ENCODE measurements at places on chromosomes 12 and 14.

- no peak for DNase-seq
Measured at GRCh38 chr14:104119119-104119487, 19.3 kb upstream of the KIF26A start.

- DNase-seq: no peak
Measured at GRCh38 chr14:20383636-20384035, 29.7 kb downstream of the TEP1 start.

GRCh38 chr14:59101476-59101875, 87.0 kb upstream of the DAAM1 start:
- DNase-seq: no peak

GRCh38 chr12:123058481-123058880, 78.0 kb downstream of the ARL6IP4 start:
- DNase-seq: peak; percentile 99

- no peak for DNase-seq
Measured at GRCh38 chr14:90159688-90160087, 96.7 kb upstream of the PSMC1 start.

DNA sequence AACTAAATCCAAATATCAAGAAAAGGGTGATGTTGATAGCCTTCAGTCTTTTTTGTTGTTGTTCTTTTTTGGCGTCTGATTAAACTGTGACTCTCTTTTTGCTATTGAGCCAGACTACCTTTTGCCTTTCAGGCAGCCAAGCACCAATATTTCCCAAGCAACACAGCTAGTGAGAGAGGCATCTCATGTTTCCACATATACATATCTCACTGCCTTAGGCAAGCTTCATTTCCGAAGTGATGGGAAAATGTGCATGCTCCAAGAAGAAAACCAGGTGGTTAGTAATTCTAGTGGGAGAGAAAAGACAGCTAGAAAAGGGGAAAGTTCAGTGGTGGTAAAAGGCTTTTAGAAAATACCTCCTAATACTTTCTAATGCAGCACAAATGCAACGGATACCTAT, 277.7 kb downstream of the TMTC2 start:
- DNase-seq: no peak

GRCh38 chr14:101077481-101078074, 174.1 kb upstream of the RTL1 start:
- DNase-seq: no peak

- DNase-seq: no peak
Measured at GRCh38 chr12:105319691-105320209, 10.7 kb upstream of the C12orf75 start.

DNA sequence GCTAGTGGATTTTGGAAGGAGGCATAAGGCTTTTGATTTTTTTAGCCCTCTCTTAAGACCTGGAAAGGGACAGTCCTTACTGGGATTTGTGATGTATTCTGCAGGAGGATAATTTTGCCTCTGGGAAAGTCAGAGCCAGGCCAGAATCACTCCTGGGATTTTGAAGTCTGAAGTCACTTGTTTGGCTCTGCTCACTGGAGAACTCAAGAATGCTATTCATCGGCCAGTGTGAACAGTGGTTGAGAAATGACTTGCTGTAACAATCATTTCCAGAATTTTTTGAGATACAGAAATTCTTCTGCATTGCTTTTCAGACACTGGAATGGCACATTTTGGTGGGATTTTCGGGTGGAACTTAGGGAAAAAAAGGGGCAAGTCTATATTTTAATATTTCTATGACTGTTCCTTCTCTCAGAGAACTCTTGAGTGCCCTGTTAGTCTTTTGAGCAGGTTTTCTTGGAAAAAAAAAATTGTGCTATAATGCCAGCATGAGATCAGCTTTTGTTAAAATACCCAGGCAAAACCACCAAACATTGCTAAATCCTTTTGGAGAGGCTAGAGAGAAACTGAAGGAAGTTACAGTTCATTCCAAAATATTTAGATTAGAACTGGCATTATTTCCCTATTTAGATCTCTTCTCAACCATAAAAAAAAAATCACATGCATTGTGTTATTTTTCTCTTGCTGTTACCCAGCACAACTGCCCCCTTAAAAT, 26.1 kb upstream of the BHLHE41 start:
- DNase-seq: no peak

DNA sequence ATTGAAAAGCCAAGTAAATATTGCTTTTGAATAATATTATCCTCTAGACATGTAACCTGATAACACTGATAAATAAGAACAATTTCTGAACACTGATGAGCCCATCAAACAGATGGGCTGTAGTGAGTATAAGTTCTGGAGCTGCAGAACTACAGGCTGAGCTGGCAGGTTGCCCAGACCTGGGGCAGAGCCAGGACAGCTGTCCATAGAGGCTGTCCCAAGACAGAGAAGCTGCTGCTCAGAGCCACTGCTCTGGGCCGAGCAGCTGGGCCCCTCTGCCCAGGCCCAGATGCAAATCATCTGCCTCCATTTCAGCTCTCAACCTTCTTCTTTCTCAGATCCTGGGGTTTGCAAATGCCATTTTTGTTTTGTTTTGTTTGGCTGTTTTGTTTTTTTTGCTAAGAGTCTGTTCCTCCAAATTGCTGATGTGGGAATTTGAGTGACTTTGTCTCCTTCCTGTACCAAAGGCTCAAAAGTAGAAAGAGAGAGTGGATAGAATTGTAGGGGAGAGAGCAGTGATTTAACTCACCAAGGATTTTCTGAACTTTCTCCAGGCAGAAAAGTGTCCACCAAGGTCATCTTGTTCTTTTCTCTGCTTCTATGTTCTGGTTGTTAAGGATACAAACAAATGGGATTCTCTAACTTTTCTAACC, 4.0 kb upstream of the TESPA1 start:
- DNase-seq: peak; percentile 38

DNA sequence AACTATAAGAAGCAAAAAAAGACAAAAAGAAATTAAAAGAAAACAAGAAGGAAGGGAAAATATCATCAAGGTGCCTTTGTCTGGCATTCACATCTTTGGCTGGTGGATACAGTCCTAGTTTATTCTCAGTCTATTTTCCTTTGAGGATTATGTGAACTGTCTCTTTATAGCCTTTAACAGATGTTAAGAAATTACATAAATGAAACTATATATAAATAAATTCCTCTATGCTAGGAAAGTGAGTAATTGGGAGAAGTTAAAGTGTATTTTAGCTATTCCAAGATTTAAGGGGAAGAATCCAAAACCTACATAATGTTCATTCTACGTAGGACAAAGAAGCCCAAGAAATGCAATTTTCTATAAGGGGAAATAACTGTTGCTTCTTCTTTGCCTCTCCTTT, 316.3 kb downstream of the ADAMTS20 start:
- DNase-seq: no peak

GRCh38 chr12:49583366-49584094, 15.6 kb upstream of the MCRS1 start:
- no peak for DNase-seq

GRCh38 chr14:102757646-102758045, 19.6 kb upstream of the TRAF3 start:
- DNase-seq: no peak

GRCh38 chr14:27725482-27725881, 1041.1 kb upstream of the FOXG1 start:
- no peak for DNase-seq

DNA sequence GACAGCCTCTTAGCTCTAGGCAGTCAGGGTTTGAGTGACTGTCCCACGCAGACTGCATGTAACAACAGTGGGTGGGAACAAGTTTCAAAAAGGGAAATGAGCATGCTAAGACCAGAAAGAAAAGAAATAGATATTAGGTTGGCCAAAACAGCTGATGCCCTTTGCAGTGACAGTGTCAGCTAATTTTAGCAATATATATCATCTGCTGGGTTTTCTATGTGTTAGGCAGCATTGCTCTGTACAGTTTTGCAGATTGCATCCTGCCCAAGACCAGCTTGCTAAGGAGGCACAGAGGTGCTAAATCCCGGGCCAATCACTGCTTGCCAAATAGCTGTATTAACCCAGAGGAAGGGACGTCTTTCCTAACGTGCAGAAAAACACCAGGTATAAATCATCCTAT, 541.9 kb upstream of the TBX3 start:
- DNase-seq: no peak

DNA sequence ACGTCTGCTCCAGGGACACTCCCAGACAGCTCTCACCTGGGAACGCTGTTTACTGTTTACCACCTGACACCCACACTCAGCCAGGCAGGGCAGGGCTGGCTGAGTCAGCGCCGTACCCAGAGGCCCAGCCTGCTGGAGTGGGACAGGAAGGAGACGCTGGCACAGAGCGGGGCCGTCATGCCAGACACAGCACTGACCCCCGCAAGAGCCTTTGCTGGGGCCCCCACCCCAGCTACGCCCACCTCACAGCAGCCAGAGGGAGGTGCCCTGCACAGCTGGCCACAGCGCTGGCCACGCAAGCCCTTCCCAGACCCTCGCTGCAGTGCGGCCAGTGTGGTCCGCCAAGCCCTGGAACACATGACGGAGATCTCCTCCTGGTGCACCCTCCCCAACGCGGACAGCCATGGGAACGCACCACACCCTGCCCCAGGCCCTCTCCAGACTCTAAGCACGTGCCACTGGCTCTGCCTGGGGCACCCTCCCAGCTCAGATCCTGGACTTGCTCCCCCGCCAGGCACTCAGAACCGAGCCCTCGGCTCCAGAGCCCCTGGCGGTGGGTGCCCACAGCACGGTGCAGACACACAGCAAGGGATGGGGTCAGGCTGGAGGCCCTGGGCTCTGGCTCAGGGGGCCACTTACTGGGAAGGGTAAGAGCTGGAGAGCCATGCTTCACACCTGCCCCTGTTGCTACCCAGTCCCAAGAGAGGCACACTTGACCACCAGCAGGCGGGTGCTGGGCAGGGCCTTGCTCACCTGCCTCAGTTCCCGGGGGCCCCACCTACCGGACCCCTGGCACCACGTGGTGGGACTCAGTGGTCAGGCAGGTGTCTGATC, 5.7 kb downstream of the AHNAK2 start:
- DNase-seq: peak; percentile 80

GRCh38 chr12:99004799-99005466, 359.8 kb downstream of the APAF1 start:
- no peak for DNase-seq

DNA sequence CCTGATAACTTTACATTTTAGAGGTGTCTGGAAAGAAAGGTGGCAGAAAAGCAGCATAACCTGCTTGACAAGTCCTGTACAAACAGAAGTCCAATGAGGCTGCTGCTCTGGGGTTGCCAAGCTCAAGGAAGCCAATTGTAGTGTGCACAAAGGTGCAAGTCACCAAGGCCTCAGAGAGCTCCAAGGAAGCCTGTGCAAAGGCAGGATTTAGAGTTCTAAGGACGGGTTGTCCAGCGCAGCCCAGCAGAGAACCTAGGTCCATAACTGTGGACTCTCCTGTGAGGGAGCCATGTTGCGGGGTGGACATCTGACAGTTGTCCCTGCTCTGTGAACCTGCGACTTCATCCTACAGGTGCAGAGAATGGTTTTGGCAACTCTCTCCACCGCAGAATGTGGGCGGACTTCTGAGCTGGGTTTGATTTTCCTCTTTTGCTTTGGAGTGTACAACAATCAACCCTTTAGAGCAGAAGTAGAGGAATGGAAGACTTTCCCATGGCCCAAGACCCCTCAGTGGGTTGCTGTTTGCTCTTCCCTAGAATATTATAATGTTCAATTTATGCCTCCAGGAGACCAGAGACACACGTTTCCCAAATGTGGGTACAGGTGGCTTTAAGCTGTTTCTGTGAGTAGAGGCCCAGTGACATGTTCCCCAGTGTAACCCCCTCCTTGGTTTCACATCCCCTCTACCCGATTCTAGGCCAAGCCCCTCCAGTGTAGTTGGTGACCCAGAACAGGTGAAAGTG, 81.0 kb downstream of the ETV6 start:
- DNase-seq: peak; percentile 76

DNA sequence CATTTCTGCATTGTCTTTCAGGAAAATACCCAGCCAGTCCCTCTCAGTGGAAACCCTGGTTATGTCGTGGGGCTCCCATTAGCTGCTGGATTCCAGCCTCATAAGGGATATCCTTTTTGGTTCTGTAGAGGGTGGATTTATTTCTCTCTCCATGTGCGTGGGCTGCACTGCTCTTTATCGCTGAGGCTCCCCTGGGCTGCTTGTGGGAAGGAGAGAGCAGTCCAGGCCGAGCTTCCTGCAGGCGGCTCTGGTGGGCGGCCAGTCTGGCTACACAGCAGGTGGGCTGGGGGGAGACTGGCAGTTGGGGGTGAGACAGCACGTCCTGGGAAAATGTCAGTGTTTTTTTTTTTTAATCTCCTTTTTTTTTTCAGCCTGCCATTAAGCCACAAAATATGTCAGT, 27.6 kb downstream of the TCTN1 start:
- DNase-seq: no peak

DNA sequence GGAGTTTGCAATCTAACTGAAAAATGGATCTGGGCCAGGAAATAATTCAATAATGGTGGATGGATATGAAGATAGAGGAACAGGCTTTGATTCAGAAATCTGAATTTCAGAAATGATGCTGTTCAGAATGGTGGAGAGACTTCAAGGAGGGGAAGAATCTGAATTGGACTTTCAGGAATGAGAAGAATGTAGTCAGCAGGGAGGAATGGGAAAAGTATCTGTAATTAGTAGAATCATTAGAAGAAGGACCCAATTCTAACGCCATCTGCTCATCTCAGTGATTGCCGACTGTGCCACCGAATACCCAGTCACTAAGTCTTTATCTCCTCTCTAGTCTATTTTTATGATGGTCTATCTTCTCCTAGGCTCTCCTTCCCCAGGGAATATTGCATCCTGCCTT, 363.2 kb downstream of the GALC start:
- no peak for DNase-seq

DNA sequence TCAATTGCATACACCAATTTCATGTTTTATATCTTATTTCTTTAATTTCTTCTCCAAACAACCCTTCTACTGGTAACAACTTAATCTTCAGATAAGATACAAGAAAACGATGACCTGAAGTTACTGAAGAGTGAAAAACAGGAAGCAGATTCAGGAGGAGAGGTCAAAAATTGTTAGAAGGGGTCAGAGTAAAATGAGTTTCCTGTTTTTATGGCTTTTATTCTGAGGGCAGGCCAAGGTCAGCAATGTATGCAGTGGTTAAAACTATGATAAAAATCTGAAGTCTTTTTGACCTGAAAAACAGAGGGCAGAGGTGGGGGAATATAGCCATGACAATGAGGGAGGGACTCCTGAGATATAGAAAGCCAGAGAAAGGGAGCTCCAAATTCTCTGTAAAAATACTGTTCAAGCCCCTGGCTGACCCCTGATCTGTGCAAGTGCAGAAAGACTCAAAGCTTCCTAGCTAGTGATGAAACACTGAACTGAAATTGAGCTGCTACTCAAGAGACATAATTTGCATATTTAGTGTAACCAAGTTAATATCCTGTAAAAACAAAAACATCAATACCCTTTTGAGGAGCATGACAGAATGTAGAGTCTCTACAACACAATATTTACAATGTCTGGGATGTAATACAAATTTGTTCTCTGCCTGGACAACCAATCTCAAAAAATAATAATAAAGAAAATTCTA, 514.3 kb upstream of the SEL1L start:
- DNase-seq: no peak

Measured in NCI-H345 (cell line).